H9 (cell line): ENCODE measurements at places on chromosomes 7 and 10. TPM values are rescaled to one million over a fixed set of nuclear protein-coding genes. Genes with fewer than 3 reads are reported as not detected.

DNA sequence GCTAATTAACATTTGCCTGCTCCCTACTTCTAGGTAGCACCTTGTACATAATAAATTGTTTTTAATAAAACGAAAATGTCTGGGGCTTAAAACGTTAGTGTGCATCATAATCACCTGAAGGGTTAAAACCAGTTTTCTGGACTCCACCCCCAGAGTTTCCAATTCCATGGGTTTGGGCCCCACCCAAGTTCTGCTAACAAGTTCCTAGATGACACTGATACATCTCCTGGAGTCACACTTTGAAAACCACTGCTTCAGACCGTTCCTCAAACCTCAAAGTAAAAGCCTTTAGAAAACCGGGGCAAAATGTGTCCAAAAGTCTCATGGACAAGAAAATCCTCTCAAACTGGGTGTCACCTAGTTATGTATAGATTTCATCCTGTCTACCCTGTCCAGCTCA lies 9.3 kb downstream of the OSBPL3 start:
- no peaks in the 10 kb centered on the region for H3K36me3 ChIP-seq
- no peak for DNase-seq
- H3K4me3 ChIP-seq: no peak overlapping the region

GRCh38 chr10:21060626-21061025 lies 163.5 kb upstream of the NEBL start:
- no peak overlapping the region for H3K27ac ChIP-seq
- no peak for DNase-seq
- H3K4me1 ChIP-seq: no peaks in the 10 kb centered on the region

The TMEM178B gene
- 9.3 and 11.3 TPM in 2 replicates for total RNA-seq

DNA sequence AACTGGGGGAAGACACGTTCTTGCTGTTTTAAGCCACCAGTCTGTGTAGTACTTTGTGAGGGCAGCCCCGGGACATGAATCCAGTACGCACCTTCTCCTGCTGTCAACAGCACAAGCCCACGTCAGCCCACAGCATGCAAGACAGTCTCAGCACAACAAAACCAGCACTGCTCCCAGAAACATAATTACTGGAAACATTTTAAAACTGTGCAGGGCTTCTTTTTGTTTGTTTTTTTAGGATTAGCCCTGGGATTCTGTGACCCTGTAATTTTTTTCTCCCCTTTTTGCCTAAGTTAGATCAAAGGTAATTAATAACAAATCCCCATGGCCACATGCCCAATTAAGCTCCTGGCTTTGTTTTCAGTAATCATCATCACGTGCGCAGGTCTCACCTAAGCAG lies 87.5 kb downstream of the VOPP1 start:
- peaks cover 40% of the 10 kb centered on the region for H3K36me3 ChIP-seq
- no peaks in the 10 kb centered on the region for H3K4me1 ChIP-seq

- DNase-seq: peak; percentile 43
- no peak overlapping the region for H3K27ac ChIP-seq
- H3K27me3 ChIP-seq: no peaks in the 10 kb centered on the region; the same call in 1 of the 2 replicates
- H3K36me3 ChIP-seq: no peaks in the 10 kb centered on the region
- H3K4me3 ChIP-seq: no peak overlapping the region
Observed at GRCh38 chr7:37452346-37452745, 3.7 kb upstream of the ELMO1 start.

The ST8SIA6 gene
- 0.33 and 0.37 TPM in 2 replicates for total RNA-seq

DNA sequence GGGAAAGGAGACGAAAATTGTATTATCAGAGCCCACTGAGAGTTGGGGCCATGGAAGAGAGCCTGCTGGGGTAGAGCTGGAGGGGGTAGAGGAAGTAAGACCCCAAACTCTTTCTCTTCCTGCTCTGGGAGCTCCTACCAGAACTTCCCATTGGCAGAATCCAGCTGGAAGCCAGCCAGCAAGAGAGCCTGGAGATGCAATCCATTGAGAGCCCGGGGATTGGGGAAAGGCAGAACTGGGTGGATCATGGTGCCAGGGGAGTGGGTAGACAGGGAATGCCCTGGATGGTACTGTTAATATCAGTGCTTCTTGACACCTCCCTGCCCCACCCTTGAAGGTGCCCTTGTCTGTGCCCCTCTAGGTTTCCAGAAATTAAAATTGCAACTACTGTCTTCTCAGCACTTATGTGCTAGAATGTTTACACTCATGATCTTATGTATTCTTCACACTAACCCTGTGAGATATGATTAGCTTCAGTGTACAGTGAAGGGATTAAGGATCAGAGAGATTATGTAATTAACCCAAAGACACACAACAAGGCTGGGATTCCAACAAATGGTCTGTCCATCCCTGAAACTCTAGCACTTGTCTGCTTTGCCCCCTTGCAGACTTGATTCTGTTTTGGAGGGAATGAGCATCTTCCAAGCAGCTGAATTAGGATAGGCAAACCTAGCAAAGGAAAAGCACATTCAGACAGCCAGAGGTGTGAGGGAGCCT lies 154.1 kb downstream of the C10orf105 start:
- peaks cover 13% of the 10 kb centered on the region; the same call in 1 of the 2 replicates for H3K4me1 ChIP-seq
- no peaks in the 10 kb centered on the region for H3K36me3 ChIP-seq
- no peak for DNase-seq
- no peak overlapping the region for H3K4me3 ChIP-seq
- no peak overlapping the region for H3K27ac ChIP-seq

The PBLD gene
- total RNA-seq: 2.4 and 3.5 TPM in 2 replicates
